ENCODE measurements at places on chromosomes 6 and 20.

GRCh38 chr6:21489826-21490225 is 103.7 kb upstream of the SOX4 start:
- DNase-seq = peak; percentile 40

- DNase-seq = no peak
Measured at GRCh38 chr6:69392745-69393144, 404.1 kb downstream of the LMBRD1 start.

DNA sequence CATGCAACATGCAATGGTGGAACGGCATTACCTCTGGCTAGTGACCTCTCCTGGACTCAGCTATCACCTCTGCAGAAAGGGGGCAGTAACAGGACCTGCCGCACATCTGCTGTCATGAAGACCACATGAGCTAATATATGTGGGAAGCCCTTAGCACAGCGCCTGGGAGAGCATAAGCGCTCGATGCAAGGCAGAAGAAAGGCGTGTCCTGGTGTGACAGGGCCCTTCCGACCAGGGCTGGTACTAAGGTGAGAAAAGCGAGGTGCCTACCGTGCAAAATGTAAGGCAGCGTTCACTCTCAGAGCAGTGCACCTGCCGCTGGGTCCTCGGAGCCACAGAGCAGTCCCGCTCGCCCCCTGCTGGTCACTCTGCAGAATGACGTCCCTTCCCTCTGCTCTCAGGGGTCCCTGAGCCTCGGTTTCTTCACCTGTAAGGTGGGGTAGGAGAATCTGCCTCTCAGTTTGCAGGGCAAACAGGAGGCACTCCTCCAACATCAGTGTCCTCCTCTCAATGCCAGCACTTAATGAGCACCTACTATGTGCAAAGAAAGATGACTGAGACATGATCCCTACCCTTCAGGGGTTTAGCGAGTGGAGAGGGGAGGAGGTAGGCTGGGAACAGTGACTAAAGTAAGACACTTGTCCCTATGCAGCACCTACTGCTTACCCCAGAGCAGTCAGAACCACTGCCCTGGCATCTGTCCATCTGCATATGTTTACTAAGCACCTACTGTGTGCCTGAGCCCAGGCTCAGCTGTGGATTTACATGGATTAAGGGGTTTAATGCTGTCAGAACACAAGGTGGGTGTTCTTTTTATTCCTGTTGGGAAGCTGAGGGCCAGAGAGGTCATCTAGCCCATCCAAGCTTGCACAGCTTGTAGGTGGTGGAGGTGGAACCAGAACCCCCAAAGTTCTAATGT is 41.1 kb upstream of the PTGIS start:
- DNase-seq = no peak

DNA sequence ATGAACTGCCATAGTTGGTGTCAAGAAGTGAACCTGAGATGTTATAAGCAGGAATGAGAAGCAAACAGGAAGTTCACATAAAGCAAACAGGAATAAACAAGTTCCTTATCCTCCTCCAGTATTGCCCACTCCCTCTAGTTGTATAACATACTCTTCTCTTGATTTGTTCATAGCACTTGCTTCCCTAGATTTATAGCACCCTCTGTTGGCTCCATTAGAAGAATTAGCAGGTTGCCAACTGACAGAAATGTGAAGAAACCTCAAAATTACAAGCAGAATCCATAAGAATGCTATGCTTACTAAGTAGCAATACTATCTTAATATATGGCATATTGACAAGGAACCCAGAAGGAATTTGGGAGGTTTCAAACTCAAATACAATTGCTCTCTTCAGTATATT is 195.4 kb downstream of the TBX18 start:
- peak; percentile 71 for DNase-seq

- DNase-seq = no peak
Measured at GRCh38 chr6:129105793-129106192, 222.9 kb downstream of the LAMA2 start.

All from iris pigment epithelial cell (primary cell).